ENCODE measurements at places on chromosomes 4 and X.

- no peak for DNase-seq
Measured at GRCh38 chr4:102637391-102637790, 123.4 kb downstream of the MANBA start.

DNA sequence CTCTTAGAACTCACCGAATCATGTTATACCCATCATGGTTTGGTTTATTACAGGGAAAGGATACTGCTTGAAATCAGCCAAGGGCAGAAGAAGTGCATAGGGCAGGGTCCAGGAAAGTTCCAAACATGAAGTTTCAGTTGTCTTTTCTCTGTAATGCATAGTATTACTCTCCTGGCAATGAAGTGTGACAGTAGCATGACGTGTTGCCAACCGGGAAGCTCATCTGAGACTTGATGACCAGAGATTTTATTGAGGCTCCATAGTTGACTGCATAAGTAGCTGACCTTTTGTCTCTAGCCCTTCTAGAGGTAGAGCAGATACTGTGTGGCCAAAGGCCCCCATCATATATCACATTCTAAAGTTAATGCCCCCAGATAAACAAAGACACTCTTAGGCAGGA lies 72.1 kb downstream of the BEND4 start:
- no peak for DNase-seq

GRCh38 chr4:110849461-110849860 lies 226.6 kb upstream of the PITX2 start:
- no peak for DNase-seq

- no peak for DNase-seq
Measured at GRCh38 chr4:150974750-150975149, 40.3 kb downstream of the LRBA start.

DNA sequence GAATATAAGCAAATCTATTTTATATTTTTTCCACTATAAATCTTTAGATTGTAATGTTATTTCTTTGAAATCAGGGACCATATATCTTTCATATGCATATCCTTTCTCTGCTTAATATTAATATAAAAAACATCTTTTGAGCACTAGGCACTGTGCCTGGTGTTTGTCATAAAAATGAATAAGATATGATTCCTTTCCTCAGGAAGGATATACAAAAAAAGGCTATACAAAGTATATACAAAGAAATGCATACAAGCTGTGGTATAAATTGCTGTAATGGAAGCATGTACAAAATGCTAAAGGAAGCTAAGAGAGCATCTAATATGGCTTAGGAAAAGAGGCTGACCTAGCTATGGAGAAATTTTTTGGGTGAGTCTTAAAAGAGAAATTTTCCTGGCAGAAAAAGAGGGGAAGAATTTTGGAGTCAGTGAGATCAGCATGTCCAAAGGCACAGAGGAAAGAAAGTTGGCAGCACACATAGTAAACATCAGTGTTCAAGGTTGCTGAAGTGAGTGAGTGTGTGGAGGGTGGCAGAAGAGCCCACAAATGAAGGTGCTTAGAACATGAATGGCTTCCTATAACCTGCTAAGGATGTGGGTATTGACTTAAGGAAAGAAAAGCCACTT lies 500.0 kb downstream of the SPRY1 start:
- no peak for DNase-seq

DNA sequence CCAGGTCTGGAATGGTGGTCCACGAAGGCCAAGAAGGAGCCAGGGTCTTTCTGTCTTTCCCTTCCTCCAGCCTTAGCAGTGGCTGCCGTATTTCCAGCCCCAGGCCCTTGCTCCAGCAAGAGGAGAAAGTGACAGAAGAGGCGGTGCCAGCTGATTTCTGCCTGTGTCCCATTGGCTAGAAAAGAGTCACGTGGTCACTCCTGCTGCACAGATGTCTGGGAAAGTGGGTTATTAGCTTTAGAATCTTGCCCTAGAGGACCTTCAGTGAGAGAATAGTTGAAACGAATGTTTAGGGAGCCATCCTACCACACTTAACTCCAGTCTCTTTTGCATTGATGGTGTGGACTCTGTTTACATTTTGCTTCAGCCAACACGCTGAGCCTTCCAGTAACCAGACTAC lies 99.3 kb upstream of the BCOR start:
- no peak for DNase-seq

DNA sequence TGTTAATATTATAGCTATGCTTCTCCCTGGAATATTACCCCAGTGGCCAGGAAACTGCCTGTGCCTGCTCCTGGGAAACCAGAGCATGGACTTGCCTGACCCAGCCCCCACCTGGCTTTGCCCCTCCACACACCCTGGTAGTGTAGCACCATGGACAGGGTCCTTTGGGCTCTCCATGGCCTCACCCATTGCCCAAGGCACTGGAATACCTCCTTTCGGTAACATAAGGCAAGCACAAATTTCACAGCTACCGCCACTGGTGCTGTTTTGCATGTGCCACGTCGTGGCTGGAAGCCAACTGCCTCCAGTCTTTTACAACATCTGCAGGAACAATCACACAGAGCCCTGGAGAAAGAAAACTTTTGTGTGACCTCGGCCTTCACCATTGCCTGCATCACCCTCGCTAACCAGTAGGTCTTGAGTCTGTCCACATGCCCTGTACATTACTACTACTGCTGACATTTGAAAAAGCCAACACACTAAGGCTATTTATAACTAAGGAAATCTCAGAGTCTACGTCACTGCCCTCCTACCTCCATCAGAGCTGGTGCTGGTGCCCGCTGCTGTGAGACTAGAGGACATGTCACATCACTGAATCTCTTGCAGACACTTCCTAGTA lies 47.7 kb downstream of the HPGD start:
- DNase-seq: no peak

DNA sequence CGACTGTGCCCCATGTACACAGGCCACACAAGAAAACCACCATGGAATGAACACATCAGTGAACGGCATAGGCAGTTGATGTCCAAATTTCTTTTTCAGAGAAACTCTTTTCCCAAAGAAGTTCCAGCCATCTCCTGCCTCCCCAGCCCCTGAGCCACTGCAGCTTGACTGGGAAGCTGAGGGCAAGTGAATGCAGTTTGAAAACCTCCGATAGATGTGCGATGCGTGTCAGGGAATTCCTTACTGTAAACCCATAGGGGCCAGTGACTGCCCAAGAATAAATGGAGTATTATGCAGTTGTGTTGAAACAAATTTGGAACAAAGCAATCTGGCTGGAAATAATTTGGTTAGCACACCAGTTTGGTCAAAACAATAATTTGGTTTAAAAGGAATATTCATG lies 72.1 kb downstream of the ENPP6 start:
- DNase-seq: no peak

- DNase-seq: no peak
Measured at GRCh38 chr4:98623126-98623802, 35.1 kb downstream of the TSPAN5 start.

DNA sequence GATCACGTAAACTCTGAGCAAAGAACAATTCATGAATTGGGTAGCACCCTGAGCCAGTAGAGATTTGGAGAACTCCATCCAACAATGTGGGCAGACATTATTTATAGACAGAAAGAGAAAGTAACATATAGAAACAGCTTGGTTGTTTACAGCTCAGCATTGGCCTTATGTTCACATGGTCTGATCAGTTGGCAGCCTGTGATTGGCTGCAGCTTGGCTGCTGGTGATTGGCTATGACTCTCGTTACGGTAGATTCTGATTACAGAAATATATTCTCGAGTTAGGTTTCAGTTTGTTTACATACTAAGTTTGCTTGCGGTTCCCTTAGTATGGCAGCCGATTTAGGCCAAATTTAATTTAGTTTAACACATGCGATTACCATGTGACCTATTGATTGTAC lies 663.4 kb downstream of the RAPGEF2 start:
- DNase-seq: no peak

All from dorsolateral prefrontal cortex (tissue), 122 donors.